A549 treated with Hydrocortisone at 1 μM for 4 hours (cell line): ENCODE measurements at places on chromosomes 12 and 14. TPM values are rescaled to one million over a fixed set of nuclear protein-coding genes. Genes with fewer than 3 reads are reported as not detected.

Gene CRIP1
- total RNA-seq = 1,531 to 1,939 TPM (median 1,820 TPM) in 5 replicates

Gene AKAP3
- total RNA-seq = 0.07 to 0.28 TPM (median 0.13 TPM) in 5 replicates

Gene PNP
- total RNA-seq = 141 to 164 TPM (median 143 TPM) in 5 replicates

Gene ART4
- not detected in 5 replicates for total RNA-seq

Gene PRKD1
- 2.6 to 3.1 TPM (median 2.8 TPM) in 5 replicates for total RNA-seq

Gene GPR68
- 0.16 to 0.29 TPM (median 0.23 TPM) in 5 replicates for total RNA-seq

Gene KLHDC1
- 0.24 to 0.51 TPM (median 0.36 TPM) in 5 replicates for total RNA-seq

Gene ACSM4
- total RNA-seq = not detected in 5 replicates

Gene KRT2
- total RNA-seq = not detected in 5 replicates

Gene FGF23
- total RNA-seq = not detected in 5 replicates

Gene VWF
- total RNA-seq = 0.07 to 0.31 TPM (median 0.14 TPM) in 5 replicates

Gene C14orf39
- total RNA-seq = not detected in 5 replicates

Gene SYNDIG1L
- not detected in 5 replicates for total RNA-seq
